ENCODE measurements at places on chromosomes 3 and 15.

- DNase-seq = no peak
- no peak overlapping the region for H3K4me3 ChIP-seq
- no peak overlapping the region for H3K27ac ChIP-seq
- no peaks in the 10 kb centered on the region for H3K36me3 ChIP-seq
These were observed 78.7 kb upstream of the ETV5 start for GRCh38 chr3:186187401-186188275.

DNA sequence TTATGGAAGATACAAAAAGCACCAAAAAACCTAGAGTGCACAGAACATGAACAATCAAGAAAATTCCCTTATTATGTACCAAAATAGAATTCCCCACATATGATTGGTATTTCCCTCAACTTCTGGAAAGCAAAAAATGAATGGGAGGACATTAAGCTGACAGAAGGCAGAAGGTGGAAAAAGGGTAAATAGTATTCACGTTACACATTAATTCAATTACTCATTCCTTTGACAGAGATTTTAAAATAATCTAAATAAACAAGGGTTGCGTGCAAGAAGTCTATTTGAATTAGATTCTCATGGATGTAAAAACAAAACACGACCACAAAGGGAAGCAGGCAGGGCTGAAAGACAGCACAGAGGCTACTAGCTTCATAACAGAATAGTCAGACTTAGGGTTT lies 260.5 kb upstream of the ZPLD1 start:
- H3K4me1 ChIP-seq = peaks cover 2% of the 10 kb centered on the region
- no peaks in the 10 kb centered on the region for H3K36me3 ChIP-seq
- H3K27me3 ChIP-seq = peaks cover 1% of the 10 kb centered on the region

DNA sequence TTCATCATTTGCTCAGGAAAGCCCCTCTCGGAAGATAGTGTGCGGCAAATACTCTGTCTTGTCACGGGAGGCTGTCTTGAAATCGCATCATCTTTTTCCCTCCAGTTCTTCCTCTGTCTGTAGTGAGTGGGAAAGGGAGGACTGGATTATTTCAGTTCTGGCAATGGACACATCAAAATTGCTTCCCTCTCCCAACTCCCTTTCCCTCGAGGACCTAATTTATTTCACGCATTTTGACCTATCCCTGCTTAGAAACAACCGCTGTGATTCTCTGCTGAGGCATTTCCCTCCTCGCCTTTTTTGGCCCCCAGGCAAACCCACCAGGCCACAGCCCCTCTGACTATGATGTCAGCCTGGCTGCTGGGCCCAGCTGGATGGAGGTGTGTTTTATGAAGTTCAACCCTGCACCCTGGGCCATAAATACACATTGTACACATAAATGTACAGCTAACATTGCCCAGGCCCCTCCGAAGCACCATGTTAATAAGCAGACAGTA lies 138.7 kb upstream of the LRTM1 start:
- no peak overlapping the region for H3K4me3 ChIP-seq
- DNase-seq = no peak
- H3K27me3 ChIP-seq = no peaks in the 10 kb centered on the region
- no peak overlapping the region for H3K27ac ChIP-seq

DNA sequence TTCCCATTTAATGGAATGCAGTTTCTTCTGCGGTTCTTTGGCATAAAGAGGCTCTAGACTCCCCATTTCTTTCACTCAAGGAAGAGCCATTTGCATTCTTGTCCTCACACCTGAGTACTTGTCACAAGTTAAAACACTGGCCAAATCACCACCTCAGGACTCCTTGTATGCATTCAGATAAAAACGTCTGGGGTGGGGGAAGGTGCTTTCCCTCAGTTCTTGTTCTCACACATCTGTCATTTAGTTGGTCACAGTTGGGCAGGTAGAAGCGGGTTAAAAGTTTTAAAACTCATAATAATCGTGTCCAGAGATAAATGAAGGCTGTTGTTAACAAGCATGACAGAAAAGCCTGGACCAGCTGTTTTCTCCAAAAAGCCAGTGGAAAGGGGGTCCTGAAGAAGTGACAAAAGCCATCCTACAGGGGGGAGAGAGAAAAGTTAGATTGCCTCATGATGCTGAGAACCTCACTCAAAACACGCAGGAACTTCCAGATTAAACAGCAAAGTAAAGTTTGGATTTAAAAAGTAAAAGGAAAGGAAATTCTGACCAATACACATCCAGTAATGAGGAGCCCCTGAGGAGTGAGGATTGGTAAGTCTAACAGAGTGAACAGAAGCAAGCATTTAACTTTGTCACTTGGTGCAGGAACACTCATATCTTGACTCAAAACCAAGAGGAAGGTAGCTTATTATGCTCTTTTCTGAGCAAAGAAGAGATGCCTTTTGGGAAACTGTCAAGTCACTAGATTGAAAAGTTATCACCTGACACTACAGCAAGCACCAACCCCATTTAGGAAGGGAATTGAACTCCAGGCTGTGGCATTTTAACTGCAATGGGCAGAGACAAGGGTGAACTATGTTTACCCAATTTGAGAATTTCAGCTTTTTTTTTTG lies 2.8 kb downstream of the BCL2L10 start:
- no peaks in the 10 kb centered on the region for H3K36me3 ChIP-seq
- peaks cover 22% of the 10 kb centered on the region for H3K27me3 ChIP-seq
- H3K4me1 ChIP-seq = peaks cover 4% of the 10 kb centered on the region
- H3K4me3 ChIP-seq = no peak overlapping the region
- no peak for DNase-seq

- H3K4me3 ChIP-seq = no peak overlapping the region
- H3K27ac ChIP-seq = no peak overlapping the region
- DNase-seq = no peak
- no peaks in the 10 kb centered on the region for H3K4me1 ChIP-seq
- no peaks in the 10 kb centered on the region for H3K27me3 ChIP-seq
These were observed 147.5 kb upstream of the PDZRN3 start for GRCh38 chr3:73772076-73772886.

- no peaks in the 10 kb centered on the region for H3K36me3 ChIP-seq
- H3K27me3 ChIP-seq = peaks cover 11% of the 10 kb centered on the region
- DNase-seq = no peak
- no peaks in the 10 kb centered on the region for H3K4me1 ChIP-seq
- no peak overlapping the region for H3K27ac ChIP-seq
These were observed 155.4 kb downstream of the PDZRN3 start for GRCh38 chr3:73469331-73469730.

All from activated CD4-positive, alpha-beta memory T cell treated with anti-CD3 and anti-CD28 coated beads for 36 hours (primary cell).